SW480 (cell line): ENCODE measurements at places on chromosomes 5 and 9.

- no peak for DNase-seq
These were observed 68.8 kb downstream of the ZNF608 start for GRCh38 chr5:124677374-124678351.

GRCh38 chr9:10168241-10168640 lies 444.6 kb downstream of the PTPRD start:
- DNase-seq: no peak

GRCh38 chr5:112687306-112687705 lies 50.4 kb upstream of the APC start:
- DNase-seq: no peak

DNA sequence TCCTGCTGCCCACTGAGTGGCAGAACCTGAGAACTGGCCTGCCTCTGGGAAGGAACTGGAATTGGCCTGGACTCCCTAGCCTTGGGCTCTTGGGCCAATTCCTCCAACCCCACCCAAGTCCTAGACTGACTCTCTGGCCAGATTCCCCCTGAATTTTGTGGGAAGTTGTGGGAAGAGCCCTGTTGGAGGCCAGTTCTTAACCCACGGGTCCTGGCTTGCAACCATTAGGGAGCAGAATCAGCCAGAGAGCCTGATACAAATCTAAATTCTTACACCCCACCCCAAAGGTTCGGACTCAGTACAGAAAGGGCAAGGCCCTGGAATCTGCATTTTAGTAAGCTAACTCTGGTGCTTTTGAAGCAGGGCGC lies 125.3 kb upstream of the SLC25A48 start:
- no peak for DNase-seq

- no peak for DNase-seq
These were observed 8.1 kb downstream of the SLC12A7 start for GRCh38 chr5:1103505-1104326.

GRCh38 chr9:27379311-27380251 lies 82.6 kb upstream of the EQTN start:
- DNase-seq: no peak

DNA sequence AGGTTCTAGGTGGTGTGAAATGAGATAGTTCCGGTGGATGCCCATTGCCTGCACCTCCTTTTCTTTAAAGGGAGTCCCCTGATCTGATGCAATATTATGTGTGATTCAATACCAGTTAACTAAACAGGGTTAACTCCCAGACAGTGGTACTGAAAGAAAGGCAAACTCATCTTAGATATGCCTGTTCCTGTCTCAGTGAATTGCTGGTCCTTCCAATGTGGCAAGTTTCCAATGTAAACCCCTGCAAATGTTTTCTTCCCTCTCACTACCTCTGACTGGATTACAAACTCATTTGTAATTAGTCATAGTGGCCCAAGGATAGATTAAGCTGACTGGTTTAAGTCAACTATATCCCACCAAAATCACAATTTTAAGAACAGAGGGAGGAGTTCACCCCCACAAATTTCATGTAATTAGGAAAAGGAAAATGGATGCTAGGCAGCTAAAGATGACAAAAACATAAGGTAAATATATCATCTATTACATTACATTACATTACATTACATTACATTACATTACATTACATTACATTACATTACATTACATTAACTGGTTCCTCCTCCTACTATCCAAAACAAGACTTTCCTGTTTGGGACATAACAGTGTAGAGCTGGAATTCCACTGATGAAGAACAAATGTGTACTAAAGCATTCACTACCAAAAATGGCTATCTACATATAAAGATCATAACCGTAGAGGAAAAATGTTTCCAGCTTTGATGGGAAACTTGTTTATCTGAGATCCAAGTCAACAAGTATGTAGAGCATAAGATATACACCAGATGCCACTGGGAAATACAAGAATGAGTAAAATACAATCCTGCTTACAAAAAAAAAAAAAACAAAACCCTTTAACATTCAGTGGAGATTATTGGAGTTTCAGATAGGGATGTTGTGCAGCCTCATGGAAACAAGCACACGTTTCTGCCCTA lies 121.5 kb upstream of the SNX2 start:
- DNase-seq: no peak

- DNase-seq: no peak
These were observed 38.5 kb downstream of the PCDHGC5 start for GRCh38 chr5:141527426-141527825.

- no peak for DNase-seq
These were observed 109.3 kb upstream of the CPEB4 start for GRCh38 chr5:173778784-173779304.

DNA sequence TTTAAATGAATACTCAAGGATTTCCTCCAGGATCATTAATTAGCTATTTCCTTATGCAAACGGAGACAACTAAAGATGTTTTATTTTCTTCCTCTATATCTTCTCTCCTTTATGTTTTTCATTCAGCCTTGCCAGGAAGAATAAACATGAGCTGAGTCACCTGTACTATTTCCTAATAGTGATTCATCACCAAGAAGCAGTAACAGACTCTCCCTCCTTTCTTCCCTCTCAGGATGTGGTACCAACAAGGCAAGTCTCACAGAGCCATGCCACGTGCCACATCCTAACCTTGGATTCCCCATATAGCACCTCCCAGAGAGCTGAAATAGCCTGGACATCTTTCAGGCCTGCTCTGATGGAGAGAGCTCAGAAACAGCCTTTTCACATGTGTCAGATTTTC lies 758.6 kb upstream of the DMAC1 start:
- no peak for DNase-seq

DNA sequence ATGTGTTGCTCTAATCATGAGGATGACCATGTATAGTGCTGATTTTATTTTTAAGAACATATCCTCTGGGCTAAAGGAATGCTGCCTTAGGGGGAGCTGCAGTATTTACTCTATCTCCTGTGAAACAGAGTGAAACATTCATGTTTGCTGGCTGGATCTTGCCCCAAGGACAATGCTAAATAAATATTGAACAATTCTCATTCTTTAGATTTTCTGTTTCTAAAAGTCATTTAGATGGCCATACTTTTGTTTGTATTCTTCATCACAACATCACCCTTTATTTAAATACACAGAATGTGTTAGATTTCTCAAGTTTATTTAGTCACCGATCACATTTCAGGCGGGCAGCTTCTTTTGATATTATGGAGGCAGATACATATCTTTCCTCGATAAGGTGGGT lies 103.3 kb downstream of the ARHGEF28 start:
- DNase-seq: no peak

DNA sequence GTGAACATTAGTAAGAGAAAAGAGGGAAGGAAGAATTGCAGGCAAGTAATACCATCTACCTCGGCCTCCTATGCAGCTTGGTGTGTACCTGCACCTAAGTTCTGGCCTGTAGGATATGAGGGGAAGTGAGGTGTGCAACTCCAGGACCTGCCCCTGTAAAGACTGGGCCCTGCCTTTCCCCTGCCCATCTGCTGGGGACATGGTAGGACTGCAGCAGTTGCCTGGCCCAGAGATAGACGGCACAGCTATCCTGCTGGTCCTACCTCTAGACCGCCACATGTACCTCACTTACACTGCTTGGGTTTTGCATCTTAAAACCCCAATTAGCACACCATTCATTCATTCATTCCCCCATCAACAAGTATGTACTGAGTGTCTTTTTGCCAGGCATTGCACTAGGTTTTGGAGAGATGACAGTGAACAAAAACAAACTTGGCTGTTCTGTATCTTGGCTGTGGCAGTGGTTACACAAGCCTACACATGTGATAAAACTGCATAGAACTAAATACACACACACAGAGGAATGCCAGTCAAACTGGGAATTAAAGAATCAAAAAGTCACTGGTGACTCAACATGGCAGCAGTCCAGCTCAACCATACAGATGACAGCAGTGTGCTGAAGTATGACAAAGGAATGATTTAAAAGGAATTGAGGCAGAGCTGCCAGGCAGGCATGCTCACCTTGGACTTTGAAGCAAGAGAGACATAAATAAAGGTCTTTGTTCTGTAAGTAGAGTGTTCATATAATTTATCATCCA lies 23.3 kb upstream of the MGAT1 start:
- peak; percentile 76 for DNase-seq

GRCh38 chr9:33740075-33740474 lies 55.3 kb upstream of the PRSS3 start:
- no peak for DNase-seq

GRCh38 chr9:2290382-2290781 lies 275.2 kb downstream of the SMARCA2 start:
- no peak for DNase-seq

DNA sequence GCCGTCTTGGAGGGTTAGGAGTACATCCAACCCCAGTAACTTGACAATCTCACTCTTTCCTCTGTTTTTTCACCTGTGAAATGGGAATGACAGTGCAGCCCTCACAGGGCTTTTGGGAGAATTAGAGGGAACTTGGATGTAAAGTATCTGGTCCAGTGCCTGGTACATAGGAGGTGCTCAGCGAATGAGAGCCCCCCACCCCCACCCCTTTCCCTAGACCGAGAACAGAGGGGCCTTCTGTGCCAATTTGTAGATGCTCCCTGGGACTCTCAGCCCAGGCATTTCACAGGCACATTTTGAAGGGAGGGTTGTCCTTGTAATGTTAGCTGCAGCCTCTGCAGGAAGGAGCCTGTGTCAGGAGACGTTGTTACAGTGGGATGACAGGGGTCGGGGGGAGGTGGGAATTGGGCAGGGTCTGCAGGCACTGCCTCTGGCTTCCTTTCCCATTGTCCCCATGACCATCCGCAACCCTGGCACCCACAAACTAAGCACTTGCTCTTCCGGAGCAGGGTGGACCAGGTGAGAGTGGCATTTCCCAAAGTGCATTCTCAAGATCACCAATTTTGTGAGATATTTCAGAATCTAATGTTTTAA lies 47.0 kb downstream of the AMBP start:
- no peak for DNase-seq
